ENCODE measurements at places on chromosomes 4 and X.

- DNase-seq, result peak; percentile 38
Observed at GRCh38 chrX:19174401-19175025, 52.2 kb upstream of the ADGRG2 start.

DNA sequence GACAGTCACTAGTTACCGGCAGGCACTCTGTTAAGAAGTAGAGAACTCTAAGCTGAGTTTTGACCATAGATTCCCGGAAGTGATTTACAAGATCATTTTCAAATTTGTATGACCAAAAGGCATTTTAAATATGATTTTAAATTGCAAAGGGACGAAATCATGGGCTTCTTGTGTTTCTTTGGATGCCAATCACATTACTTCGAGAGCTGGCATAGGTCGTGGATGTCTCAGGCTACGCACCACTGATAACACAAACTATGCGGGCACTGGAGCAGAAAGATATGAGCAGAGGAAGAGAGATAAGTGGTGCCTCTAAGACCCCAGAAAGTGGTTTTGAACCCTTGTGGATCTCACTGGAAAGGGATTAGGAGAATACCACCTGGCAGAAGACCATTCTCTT lies 294.2 kb upstream of the FTHL17 start:
- no peak for DNase-seq

DNA sequence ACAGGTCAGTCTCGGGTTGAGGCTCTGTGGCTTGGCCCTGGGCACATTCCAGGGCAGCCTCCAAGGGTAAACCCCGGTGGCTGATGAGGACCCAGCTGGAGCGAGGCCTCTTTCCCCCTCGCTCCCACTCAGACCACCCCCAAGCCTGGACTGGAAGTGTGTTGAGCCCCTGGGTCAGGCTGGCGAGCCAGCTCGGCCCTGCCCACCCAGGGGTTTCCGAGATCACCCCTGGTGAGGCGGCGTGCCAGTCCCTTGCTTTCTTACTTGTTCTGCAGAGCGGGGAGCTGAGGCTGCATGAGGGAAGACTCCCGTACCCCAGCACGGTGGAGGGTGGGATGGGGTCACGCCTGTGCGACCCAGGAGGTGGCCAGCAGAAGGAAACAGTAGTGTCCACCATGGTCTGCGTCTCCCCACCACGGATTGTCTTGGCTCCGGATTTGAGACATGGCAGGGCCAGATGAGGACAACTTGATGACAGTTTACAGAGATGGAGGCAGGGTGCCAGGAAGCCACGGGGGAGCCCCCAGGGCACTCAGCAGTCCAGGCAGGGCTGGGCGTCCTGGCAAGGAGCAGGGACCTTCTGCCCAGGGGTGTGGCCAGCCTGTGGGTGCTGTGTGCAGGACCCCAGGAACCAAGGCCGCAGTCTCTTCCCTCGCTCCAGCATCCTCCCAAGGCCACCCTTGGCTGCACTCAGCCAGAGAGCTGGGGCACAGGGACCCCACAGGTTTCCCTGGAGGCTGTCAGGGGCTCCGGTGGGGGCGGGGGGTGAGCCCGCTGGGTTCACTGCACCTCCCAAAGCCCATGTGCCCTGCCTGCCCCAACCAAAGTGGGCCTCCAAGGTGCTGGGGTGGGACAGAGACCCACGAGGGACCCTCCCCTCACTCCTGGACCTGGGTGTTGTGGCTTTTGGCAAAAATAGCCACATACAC lies 6.6 kb upstream of the FGFRL1 start:
- no peak for DNase-seq

DNA sequence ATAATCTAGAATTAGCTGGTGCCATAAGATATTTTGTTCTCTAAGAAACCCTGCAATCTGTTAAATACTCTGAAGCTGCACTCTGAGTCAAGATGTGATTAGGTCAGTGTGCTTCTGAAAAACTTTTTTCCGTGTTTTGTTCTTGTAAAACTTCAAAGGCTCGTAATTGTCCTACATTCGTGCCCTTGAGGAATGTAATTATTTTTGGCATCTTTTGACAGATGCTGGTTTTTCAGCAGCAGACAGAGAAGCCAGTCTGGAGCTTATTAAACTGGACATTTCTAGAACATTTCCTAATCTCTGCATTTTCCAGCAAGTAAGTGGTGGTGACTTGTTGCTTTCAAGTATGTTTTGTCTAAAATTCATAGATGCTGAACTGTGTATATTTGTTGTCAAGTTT lies 36.8 kb upstream of the TADA2B start:
- no peak for DNase-seq

- no peak for DNase-seq
Observed at GRCh38 chr4:111871802-111872201, 273.5 kb upstream of the FAM241A start.

- peak; percentile 31 for DNase-seq
Observed at GRCh38 chrX:9745417-9746115, 20.1 kb downstream of the GPR143 start.

DNA sequence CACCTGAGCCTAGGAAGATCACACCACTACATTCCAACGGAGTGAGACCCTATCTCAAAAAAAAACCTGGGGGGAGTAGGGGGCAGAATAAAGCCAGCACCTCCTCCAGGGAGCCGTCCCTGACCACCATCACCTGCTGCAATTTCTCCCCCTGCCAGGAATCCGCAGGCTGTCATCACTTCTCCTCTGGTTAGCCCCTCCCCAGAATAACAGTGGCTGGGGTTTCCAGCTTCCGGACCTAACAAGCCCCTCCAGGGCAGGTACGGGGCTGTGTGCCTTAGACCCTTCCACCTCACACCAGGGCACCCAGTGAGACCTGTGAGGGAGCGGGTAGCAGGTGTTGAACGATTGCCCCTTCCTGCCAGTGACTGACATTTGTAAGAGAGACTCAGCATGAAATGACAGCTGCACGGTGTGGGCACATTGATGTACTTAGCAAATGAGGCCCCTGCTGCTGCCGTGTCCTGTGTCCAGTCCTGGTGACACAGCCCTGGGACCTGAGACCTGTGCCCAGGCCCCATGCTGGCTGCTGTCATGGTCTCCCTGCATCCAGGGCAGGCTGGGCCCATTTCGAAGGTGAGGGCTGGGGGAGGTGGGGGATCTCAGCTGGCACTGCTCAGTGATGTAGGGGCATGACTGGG lies 6.7 kb upstream of the WFS1 start:
- no peak for DNase-seq

DNA sequence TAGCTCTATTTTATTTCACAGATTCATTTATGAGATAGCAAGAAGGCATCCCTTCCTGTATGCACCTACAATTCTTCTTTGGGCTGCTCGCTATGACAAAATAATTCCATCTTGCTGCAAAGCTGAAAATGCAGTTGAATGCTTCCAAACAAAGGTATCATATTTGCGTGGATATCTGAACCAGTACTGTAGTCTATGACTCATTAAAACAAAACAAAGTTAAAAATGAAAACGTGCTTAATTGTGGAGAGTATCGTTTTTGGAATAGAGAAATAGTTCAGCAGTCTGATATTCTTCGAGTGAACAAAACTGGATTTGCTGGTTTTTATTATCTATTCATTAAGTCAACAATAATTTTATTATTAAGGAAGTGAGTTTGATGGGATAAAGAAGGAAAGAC lies 6.3 kb downstream of the AFP start:
- no peak for DNase-seq

DNA sequence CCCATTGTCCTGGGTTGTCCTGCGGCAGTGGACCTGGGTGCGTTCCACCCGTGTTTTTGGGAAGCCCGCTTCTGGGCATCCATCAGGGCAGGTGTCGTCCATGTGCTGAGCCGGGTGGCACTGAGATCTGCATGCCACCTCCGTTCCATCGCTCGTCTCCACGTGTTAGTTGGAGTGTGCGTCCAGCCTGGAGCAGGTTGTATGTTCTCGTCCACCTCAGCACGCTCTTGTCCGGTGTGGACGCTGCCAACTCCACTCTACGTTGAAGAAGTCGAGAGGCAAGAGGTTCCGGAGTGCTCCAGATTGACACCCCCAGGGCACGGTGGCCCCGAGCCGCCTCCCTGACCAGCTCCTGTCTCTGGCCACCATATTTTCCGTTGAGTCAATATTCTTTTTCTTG lies 33.9 kb downstream of the PCGF3 start:
- DNase-seq, result no peak

- no peak for DNase-seq
Observed at GRCh38 chrX:80282535-80282934, 137.7 kb upstream of the TENT5D start.
